ENCODE measurements at places on chromosomes 6 and 20.

GRCh38 chr6:36263390-36264000 is 6.4 kb upstream of the PNPLA1 start:
- DNase-seq, result no peak

DNA sequence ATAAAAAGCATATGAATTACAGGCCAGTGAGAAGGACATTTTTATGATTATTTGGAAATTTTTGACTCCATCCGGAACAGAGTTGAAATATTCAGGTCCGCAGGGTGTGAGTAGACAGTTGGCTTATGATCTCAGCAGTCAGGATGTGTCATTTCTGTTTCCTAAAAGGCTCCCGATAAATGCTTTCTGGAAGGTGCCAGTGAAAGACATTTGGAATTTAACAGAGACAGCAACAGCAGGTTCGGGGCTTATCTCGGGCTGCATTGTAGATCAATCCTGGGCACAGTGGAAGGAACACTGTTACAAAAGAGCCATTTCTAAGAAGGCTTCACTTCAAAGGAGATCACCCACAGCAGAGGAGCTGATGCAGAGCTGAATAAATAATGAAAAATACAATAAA is 934.4 kb downstream of the KIF16B start:
- DNase-seq, result no peak

DNA sequence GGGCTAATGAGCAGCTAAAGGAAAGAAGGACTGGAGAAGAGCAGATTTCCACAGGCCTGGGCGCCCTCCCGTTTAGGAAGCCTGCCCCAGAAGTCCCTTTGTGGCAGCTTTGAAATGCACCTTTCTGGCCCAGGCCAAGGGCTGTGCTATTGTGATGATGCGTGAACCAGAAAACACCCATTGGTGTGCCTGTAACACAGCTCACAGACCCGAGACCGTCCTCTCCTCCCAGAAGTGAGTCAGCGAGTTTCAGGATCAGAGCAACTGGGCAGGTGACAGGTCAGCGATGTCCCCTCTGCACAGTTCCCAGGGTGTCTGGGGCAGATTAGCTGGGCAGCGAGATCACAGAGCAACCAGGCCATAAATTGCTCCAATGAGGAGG is 71.9 kb upstream of the SULF2 start:
- no peak for DNase-seq

- no peak for DNase-seq
These were observed 158.7 kb upstream of the JARID2 start for GRCh38 chr6:15087186-15087589.

DNA sequence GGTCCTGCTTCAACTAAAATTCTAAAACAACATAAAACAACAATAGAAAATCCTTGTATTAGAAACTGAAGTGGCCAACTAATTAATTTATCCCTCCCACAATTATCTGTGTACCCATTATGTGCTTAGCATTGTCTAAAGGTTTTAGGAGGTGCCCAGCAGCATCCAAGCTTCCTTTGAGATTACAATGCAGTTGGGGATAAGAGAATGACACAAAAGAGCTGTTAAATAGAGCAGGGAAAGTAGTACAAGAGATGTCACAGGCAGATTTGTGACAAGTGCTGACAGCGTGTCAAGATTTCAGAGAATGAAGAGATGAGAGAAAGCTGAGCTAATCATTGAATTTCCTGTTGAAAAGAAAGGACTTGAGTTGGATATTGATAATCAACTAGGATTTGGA is 204.8 kb downstream of the OTOR start:
- no peak for DNase-seq
